CD4-positive, alpha-beta T cell treated with Interleukin-6 at 100 ng/mL for 8 hours (primary cell): ENCODE measurements at places on chromosomes 11 and 22.
A peak's percentile ranks its signal among the peaks of the same experiment; 100 is the strongest.

DNA sequence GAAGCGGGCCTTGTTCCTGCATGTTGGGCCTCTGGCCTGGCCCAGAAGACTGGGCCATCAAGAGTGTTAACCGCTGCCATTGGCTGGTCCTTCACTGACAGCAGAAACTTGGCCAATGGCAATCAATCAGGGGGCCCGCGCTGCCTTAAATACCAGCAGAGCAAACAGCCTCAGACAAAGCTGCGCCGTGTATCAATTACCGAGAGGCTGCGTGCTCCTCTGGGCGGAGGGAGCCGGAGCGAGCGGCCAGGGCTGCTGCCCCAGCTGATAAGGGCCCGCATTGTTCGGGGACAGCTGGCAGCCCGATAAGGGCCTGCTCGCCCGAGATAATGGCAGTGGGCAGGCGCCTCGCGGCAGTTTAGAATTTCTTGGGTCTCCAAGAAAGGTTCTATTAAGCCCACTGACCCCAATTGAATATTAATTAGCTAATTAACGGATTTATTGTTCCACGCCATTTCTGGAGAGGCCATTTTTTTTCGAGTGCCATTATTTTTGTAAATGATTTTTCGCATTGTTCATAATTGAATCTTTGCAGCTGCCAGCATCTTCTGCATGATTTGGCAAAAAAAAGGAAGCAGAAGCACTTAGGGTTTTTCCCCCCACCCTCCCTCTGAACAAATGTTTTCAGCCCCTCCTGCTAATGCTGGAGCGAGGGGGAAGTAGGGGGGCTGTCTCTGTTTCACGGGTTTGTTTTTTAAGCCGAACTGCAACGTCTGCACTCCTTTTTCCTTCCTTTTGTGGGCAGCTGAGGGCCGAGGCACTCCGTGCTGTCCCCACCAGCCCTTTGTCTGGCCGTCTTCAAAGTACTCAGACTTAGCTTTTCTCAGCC, 37.6 kb upstream of the RIC3 start:
- DNase-seq: no peak

- DNase-seq: no peak
Measured at GRCh38 chr11:125224391-125225021, 60.0 kb downstream of the PKNOX2 start.

GRCh38 chr11:81159900-81160299, 1573.8 kb downstream of the FAM181B start:
- no peak for DNase-seq

DNA sequence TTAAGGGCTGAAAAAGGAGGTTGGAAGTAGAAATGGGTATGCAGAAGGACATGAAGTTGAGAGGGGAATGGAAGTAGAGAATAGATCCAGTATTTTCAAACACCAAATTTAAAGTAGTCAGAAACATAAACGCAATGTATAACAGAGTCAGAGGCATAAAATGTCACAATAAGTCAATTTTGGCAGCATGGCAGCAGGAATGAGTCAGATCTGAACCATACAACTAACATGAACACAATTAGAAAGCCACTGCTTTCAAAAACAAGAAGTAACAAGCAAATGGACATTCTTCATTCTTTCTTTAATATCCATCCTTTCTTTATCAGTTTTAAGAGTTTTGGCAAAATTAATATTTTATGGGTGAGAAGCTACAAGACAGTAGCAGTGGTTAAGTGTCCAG, 2.5 kb downstream of the CHORDC1 start:
- no peak for DNase-seq

GRCh38 chr11:65565624-65566453, 4.4 kb upstream of the ZNRD2 start:
- DNase-seq: peak; percentile 48
